ENCODE measurements at places on chromosomes 12 and 14.

DNA sequence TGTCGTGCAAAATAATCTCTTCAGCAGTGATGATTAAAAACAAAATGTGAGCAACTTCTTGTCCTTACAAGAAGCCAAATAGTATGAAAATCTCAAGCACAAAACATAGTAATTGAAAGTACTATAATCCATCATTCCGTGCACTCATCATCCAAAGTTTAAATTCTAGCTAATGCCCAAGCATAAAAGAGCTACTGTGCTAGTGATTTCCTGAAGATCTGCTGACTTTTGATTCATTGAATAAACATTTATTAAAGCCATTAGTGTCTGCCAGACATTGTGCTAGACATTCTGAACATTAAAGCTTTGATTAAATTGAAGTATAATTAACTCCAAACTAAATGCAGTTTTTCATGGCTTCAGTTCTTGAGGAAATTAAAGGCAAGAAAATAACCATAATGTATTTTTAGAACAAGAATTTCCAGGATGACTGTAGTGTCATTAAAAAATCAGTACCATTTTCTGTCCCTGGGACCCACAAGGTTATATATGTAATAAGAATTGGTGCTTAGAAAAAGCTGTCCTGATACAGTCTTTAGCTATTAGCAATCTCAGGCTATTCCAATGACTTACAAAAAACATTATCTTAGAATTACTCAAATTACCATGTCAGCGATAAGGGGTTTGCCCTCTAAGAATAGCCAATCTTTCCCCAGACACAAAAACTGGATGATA, 71.7 kb downstream of the CMAS start:
- no peak for DNase-seq

DNA sequence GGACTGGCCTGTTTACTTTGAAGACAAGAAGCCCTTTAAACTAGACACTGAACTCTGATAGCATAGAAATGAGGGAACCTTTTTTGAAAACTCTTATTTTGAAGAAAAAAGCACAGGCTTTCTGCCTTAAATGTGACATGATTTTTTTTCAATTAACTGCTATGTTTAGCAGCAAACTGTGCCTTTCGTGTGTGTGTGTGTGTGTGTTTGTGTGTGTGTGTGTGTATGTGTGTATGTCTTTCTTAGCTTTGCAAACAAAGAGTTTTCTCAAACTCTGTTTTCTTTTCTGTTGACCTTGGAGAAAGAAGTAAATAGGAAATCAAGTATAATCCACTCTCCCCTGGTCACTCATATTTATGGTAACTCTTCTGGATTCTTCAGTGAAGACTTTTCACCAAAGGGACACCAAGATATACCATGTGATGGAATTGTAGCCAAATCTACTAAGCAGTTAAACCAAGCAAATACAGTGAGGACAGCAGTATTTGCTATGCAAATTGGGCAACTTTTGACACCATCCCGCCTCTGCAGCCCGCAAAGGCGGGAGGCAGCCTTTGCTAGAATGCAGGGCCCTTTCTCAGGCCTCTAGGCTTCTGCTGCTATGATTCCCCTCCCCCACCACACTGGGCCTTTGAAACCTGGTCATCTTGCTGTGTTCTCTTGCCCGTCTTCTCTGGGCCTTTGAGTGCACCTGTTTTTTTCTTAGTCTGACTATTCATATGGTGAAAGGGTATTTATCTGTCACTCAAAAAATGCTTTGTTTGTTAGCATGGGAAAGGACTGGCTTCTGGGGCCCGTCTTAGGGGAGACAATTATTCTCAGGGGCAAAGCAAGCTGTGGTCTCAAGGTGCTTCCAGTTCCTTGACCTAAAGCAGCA, 107.9 kb downstream of the MYRFL start:
- no peak for DNase-seq

DNA sequence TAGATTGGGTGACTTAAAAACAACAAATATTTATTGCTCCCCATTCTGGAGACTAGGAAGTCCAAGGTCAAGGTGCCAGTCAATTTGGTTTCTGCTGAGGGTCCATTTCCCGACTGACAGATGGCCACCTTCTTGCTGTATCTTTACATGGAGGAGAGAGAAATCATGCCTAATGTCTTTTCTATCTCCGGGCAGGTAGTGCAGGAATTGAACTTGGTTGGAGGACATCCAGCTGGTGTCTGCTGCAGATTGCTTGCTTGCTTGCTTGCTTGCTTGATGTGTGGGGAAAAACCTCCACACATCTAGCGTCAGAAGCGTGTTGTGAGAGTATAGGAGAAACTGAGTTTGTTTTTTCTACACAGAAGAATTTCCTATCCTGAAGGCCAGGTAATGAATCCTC, 561.4 kb downstream of the DIO2 start:
- DNase-seq = no peak

DNA sequence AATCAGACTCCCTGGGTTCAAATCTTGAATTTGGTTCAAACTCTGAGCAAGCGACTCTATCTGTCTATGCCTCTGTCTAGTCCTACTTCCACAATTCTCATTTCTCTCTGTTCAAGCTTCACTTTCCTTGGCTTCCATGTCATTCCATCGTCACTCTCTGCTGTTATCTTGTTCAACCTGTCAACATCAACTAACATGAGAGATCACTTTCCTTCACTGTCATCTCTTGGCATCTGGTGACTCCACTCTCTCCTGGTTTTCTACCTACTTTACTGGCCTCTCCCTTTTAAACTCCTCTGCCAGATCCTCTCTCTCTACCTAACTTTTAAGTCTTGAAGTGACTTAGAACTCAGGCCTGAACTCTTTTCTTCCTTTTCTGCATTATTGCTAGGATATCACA, 240.2 kb downstream of the BCAT1 start:
- no peak for DNase-seq

DNA sequence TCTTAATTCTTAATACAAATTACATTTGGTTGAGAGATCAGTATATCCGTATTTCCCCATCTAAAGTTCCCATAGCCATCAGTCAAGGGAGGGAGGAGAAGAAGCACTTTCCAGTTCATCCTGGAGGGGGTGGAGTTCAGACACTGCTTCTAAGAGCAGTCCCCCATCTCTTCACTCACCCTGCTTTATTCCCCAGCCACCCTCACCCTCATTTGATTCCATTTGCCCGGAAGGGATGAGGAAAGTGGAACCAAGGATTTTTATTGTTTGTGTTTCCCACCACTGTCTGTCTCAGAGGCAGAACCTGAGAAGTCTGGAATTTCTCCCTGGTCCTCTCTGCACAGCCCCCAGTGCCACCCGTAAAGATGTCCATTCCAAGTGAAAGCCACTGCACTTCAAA, 134.2 kb upstream of the HIF1A start:
- no peak for DNase-seq

GRCh38 chr14:46653031-46653755, 1.6 kb upstream of the RPL10L start:
- no peak for DNase-seq

GRCh38 chr12:49133014-49133413, 1.8 kb upstream of the TUBA1B start:
- DNase-seq = no peak

DNA sequence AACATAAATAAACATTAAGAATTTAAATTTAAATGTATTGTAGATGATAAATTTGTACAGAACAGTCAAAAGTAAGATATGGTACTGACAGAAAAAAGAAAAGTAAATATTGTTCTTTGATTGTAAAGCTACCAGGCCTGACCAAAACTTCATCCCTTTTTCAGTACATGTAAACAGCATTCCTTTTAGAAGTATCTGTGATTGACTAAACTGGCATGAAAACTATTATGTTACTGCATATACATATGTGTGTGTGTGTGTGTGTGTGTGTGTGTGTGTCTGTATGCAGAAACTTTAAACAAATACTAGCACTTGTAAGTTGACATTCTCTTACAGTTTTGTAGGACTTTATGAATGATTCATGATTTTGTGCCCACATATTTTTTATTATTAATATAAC, 270.9 kb downstream of the C12orf50 start:
- DNase-seq = no peak

DNA sequence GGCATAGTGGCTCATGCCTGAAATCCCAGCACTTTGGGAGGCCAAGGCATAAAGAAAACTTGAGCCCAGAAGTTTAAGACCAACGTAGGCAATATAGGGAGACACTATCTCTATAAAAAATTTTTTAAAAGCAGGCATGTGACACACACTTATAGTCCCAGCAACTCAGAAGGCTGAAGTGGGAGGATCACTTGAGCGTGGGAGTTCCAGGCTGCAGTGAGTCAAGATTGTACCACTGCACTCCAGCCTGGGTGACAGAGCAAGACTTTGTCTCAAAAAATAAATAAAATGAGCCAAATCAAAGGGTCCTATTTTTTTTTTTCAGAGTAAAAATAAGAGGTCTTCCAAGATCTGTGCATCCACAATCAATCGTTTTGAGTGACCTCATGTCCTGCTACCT, 237.6 kb downstream of the SLC16A7 start:
- DNase-seq = no peak

DNA sequence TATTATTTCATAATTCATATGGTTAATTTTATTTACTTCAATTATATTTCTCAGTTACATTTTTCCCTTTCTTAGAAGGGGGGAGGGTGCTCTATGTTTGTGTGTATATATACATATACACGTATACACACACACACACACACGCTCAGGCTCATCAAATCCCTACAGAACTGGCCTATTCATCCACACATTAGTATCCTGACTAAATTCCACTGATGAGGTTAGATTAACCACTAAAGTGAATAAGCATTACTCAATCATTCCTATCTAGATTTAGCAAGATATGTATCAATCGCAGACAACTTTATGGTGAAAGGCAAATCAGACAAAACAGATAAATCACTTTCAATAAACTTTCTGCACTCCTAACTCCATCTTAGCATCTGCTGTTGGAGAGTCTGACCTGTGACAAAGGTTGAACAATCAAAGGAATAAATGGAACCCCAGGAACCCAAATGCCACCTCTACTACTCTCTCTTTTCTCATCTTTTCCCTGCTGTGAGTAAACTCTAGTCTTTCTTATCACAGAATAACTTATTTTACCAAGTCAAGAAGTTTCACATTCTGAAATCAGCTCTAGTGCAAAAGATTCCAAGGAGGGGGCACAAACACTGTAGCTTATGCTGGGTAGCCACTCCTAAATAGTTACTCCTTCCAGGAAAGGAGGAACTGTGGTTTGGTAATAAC, 67.6 kb downstream of the RALGAPA1 start:
- no peak for DNase-seq

- no peak for DNase-seq
These were observed 4.4 kb downstream of the CD9 start for GRCh38 chr12:6204533-6205143.

GRCh38 chr12:57829025-57829777, 10.7 kb upstream of the AVIL start:
- DNase-seq = no peak

GRCh38 chr12:63928305-63928704, 83.8 kb downstream of the SRGAP1 start:
- DNase-seq = no peak

- DNase-seq = no peak
These were observed 12.2 kb downstream of the SYCP3 start for GRCh38 chr12:101727098-101727497.

DNA sequence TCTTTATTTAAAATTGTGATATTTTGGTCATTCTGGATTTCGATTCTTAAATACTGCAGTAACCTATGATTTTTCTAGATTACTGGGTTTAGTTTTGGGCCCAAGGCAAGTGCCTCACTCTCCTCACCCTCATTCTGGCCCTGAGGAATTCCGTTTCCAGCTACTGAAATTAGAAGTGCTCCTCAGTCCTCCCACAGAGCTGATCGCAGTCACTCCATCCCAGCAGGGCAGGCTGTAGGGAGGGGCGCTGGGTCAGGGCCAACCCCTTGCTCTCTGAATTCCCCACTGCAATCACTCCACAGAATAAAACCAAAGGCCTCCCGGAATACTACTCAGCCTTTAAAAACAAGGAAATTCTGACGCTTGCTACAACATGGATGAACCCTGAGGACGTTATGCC, 66.5 kb upstream of the DIO3 start:
- no peak for DNase-seq

DNA sequence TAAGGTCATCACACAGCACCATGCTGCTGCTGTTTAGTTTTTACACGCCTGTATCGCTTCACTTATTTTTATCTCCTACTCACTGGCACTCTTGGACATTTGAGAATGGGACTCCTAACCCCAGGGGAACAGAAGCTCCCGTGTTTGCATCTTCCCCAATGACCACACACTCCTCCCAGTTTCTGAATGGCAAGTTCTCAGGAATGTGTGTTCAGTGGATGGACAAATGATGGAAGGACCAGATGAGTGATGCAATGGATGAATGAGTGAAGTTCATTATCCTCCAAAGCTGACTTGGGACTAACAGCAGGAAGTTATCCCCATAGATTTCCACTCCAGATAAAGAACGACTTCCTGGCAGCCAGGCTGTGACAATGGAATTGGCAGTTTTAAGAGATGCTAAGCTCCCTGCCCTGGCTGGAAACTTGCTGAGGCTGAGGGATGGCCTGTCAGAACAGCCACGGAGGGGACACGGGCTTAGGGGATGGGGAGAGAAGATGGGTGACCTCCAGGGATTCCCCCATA, 231.5 kb downstream of the SLC15A4 start:
- no peak for DNase-seq

GRCh38 chr14:68604361-68604730, 188.5 kb downstream of the ZFP36L1 start:
- DNase-seq = no peak

DNA sequence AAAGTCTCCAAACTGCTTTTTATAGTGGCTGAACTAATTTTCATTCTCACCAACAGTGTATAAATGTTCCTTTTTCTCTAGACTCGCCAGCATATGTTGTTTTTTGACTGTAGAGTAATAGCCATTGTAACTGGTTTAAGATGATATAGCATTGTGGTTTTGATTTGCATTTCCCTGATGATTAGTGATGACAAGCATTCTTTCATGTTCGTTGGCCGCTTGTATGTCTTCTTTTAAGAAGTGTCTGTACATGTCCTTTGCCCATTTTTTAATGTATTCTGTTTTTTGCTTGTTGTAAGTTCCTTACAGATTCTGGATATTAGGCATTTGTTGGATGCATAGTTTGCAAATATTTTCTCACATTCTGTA, 404.9 kb downstream of the FLRT2 start:
- DNase-seq = no peak

DNA sequence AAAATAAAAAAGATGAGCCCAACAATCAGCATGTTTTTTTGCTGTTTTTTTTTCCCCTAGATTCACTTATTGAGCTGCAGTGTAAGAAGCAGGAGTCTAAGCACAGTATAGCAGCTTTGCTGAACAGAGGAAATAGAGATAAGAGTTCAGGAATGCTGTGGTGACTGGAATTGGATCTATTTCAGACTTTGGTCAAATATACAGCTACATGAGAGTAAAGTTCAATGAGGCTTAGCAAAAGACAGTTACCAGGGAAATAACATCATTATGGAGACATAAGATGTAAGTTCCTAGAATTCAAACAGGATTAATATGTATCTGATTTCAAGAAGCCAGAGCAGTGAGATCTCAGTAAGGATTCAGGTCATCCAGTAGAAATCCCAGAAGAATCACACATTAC, 613.0 kb downstream of the RPS29 start:
- no peak for DNase-seq

- no peak for DNase-seq
These were observed 18.9 kb upstream of the CEBPE start for GRCh38 chr14:23137813-23138535.

- DNase-seq = no peak
These were observed 17.3 kb downstream of the IRF2BPL start for GRCh38 chr14:77011245-77011644.

GRCh38 chr14:54922598-54922997, 20.0 kb upstream of the GCH1 start:
- DNase-seq = no peak

- no peak for DNase-seq
These were observed 8.6 kb upstream of the ASB2 start for GRCh38 chr14:93984987-93985410.

All from stimulated activated naive CD4-positive, alpha-beta T cell treated with Interleukin-2 at 50 U/mL for 16 hours (primary cell).